ENCODE measurements at places on chromosomes 16 and 17.

DNA sequence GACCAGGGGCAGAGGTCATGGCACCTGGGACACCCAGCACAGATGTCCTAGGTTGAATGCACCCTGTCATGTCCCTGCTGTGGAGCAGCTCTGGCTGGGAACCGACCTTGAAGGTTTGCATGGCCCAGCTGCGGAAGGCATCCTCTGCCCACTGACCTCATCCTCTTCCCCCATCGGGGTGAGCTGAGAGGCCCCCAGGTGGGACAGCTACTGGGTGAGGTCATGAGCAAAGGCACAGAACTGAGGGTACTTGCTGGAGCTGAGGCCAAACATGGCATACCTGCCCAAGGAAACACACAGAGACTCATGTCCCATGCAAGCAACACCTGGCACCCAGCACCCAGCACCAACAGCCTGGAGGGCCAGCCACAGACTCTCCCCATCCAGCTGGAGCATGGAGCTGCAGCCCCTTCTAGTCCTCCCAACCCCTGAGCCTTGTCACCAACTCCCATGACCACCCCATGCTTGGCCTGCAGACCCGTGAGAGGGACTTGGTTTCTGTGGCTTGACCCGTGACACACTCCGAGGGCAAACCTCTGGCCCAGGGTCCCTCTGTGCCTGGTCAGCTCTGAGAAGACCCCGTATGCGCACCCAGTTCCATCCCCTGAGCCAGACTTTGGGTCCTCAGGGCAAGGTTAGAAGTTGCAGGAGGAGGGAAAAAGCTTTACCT lies 33.1 kb downstream of the LGALS9 start:
- no peak for DNase-seq

- no peak for DNase-seq
Measured at GRCh38 chr17:1232331-1232730, 37.9 kb upstream of the BHLHA9 start.

DNA sequence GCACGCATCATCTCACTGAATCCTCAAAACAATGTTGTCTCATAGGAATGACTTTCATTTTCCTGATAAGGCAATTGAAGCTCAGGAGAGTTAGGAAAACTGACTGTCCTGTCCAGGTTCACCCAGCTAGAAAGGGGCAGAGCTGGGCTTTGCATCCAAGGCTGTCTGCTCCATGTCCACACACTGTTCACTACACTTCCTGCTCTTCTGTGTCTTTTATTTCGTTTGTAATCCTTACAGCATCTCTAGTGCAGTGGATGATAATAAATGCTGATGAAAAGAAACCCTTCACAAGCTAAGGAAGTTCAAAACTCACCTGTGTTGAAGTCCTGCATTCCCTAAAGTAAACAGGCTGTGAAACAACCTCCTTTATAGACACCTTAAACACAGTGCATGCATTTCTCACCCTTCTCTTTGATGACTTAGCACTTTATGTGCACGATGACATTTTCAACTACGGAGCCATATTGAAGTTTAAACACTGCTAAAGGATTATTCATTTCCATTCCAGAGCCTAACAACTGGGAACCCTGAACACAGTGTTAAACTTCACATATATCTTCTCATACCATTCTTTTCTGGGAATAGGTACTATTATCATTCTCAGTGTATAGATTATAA lies 31.0 kb upstream of the GPR139 start:
- no peak for DNase-seq

DNA sequence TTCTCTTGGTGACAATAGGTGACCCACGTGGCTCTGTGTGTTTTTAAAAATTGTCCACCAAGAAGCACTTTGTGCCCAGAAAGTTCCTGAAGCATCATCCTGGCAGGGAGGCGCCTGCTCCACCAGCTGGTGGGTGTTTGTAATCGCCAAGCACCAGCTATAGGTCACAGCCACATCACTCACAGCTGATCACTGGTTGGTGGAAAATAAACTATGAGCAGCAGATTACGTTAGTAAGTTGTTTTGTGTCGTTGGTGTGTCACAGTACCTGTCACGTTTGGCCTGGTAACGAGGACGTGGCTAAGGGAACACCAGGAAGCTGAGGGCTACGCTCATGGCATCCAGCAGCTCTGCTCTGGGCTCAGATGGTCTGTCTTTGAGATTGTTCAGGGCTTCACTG lies 10.1 kb downstream of the MRM3 start:
- no peak for DNase-seq

- DNase-seq, result no peak
Measured at GRCh38 chr17:14553847-14554246, 253.0 kb downstream of the HS3ST3B1 start.

DNA sequence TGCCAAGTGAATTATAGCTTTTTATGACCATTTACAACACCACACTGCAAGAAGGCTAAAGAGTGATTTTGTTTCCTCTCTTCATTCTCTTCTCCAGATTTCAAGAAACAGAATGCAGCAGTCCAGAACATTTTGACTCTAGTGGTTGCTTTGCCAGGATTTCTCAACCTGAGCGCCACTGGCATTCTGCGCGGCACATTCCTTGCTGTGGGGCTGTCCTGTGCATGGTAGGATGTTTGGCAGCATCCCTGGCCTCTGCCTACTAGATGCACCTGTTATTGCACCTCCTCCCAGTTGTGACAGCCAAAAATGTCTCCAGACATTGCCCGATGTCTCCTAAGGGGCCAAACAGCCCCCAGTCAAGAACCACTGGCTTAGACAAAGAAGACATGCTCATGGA lies 25.7 kb upstream of the SLC39A11 start:
- DNase-seq, result no peak

DNA sequence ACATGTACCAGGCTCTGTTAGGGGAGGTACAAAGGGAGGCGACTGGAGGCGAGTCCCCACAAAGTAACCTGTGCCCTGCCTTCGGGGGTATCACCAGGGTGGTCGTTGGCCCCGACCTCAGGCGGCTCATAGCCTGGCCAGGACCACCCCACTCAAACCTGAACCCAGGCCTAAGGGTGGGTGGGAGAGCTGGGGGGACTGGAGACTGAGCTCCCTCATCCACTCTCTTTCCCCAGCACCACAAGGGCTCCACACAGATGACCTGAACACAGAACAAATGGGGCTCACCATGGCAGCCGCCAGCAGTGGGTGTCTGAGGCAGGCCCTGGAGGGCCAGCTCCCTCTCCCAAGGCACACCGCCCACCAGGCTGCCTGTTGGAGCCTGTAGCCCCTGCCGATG lies 120.6 kb upstream of the TNRC6C start:
- DNase-seq, result no peak

DNA sequence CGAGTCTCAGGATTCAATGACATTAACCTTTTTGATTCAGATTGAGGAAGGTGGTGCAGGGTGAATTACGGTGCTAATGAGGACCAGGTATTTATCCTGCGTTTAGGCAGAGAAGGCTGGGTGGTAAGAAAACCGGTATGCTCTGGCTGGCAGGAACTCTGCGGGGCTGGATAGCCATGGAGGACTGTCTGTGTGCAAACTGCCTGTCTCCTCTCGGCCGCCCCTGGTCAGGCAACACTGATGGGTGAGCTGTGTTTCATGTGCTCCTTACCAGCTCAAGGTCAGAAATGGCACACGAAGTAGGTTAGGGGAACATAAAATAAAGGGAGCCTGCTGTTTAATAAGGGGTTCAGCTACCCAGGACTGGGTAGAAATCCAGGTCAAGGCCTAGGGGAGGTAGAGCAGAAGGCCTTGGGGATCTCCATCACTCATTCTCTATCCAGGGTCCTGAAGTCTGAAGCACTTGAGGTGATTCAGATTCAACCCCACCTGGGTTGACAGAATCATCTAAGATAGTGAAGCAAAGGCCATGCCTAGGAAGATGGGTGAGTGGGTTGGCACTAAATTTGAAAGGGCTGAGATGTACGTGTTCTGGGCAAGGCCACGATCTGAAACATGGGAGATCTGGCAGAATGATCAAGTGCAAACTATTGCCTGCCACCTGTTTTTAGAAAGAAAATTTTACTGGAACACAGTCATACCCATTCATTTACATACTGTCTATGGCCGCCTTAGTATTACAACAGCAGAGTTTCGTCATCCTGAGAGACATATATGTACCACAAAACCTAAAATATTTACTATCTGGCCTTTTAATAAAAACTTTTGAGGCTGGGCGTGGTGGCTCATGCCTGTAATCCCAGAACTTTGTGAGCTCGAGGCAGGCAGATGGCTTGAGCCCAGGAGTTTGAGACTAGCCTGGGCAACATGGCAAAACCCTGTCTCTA lies 292.5 kb downstream of the XYLT1 start:
- no peak for DNase-seq

- DNase-seq, result no peak
Measured at GRCh38 chr16:87178177-87178863, 138.9 kb downstream of the C16orf95 start.

DNA sequence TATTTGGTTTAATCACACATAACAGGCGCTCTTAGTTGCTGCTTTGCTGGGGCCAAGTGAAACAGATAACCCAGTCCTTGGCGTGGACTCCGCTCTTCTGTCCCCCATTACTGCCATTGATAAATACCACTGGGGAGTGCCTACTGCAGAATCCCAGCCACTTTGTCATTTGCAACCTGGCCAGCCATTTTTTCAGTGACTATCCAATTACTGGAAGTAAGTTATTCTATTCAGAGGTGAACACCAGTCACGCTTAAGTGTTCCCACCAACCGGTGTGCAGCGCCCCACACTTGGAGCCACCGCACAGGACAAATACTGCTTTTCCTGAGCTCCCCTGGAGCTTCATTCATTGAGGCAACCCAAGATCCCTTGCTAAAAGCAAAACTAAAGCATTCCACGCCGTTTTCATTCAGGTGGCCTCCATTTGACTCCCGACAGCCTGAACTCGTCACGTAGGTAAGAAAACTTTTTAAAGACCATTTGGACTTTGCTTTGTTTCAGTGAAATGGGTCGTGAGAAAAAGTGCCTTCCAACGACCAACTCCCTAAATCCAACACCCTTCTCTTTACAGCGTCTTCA lies 1.8 kb downstream of the USP7 start:
- no peak for DNase-seq

DNA sequence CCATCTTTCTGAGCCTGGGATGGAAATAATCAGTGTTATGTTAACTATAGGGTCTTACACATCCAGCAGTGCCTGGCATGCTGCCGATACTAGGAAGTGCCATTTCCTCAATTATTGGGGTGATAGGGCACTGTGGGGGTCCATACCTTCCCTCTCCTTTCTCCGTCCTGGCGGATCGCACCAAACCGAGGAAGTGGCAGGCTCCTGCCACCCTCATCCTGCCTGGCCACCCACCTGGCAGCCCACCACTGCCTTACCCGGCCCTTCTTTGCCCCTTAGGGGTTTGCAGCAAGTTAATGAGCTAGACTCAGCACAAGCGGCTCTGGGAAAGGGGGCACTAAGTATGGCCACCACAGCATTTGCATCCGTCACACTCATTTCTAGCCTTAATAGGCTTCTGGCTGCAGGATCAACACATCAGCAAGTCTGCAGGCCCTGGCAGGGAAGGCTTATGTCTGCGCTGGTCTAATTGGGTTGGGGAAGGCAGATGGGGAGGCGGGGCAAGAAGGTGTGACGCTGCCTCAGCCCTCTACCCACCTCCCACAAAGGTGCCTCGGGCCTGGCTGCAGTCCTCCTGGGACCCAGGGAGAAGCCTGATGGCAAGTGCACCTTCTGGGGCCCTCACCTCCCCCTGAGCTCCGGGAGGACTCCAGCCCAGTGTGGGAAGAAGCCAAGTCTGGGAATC lies 28.6 kb downstream of the DCAKD start:
- DNase-seq, result no peak

All from activated CD4-positive, alpha-beta T cell treated with anti-CD3 and anti-CD28 coated beads for 4 hours (primary cell).